ENCODE measurements at places on chromosomes 12 and 14. TPM values are rescaled to one million over a fixed set of nuclear protein-coding genes. Genes with fewer than 3 reads are reported as not detected.

DNA sequence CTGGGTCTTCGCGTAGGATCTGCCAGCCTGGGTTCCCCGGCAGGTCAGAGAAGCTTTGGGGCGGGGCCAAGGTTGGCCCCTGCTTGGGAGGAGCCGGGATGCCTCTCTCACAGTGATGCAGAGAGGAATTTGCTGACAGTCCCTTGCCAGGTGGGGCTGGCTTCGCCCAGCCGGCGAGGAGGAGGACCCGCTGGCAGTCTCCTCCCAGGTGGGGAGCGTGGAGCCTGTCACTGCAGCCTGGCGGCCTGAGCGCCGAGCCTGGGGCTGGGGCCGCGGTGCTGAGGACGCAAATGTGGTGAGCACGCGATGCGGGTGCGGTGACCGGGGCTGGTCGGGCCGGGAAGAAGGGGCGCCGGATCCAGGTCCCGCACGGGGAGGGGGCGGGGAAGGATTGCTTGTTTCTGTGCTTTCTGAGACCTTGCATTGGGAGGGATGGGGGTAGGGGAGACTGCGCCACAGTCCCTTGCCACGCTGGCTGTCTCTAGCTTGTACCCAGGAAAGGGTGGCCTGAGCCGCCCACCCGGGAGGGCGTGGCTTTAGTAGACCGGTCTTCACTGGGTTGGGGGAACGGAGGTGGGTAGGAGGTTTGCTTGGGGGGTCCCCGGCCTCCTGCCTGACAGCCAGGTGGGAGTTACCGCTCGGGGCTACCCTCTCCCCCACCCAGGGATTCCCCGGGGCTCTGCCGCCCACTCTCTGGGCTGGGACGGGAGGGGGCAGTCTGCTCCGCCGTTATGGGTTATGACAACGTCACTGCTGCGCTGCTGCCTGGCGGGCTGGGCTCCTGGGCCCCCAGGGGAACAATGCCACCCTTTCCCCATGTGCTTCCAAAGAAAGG lies at the start of gene TMEM63C:
TSS of gene TMEM63C (plus strand) at position 196 of the 835 bp plus-strand sequence. CDS start 37,016 bp downstream, outside the sequence.
- DNase-seq: no peak

- no peak for DNase-seq
Observed at GRCh38 chr12:113533842-113534375, 62.2 kb upstream of the LHX5 start.

- DNase-seq: peak; percentile 94
Observed at GRCh38 chr12:2853626-2854025, 3.2 kb downstream of the TEX52 start.

DNA sequence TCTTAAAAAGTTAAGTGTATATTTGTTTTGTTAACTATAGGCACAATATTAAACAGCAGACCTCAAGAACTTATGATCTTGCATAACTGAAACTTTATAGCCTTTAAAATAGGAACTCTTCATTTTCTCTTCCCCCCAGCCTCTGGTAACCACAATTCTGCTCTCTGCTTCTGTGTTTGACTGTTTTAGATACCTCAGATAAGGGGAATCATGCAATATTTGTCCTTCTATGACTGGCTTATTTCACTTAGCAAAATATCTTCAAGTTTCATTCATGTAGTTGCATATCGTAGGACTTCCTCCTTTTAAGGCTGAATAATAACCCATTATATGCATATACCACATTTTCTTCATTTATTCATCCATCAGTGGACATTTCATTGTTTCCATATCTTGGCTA lies 131.3 kb downstream of the PTPRO start:
- no peak for DNase-seq

DNA sequence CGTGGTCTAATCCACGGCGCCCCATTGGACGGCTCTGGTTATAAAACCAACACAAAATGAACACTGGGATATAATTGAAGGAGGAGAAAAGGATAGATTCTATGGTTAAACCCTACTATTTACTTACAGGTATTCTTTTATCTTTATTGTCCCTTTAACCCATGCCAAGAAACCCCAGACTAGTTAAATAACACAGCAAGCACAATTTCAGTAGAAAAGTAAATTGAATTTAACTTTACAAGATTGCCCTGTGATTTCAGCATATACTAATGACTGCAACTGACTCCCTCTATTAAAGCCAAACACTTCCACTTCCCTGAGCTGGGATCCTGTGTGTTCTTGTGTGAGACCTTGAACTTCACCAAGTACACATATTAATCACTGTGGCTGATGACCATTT lies 45.3 kb downstream of the BCL11B start:
- no peak for DNase-seq

DNA sequence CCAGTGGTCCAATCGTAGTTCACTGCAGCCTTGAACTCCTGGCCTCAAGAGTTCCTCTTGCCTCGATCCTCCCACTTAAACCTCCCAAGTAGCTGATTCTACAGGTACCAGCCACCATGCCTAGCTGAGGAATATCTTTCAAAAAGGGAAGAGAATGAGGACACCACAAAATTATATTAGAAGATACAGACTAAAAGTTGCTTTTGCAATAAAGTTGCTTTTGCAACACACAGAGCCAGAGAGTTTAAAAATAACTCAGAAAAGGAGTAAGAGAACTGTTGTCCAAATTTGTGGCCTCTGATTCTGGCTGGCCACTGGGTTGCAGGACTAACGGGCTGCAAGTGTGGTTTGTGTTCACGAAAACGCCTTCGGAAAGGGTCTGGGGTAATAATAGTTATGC lies 19.8 kb downstream of the TMEM253 start:
- no peak for DNase-seq

- DNase-seq: no peak
Observed at GRCh38 chr12:108635997-108636808, 2.5 kb upstream of the SELPLG start.

- no peak for DNase-seq
Observed at GRCh38 chr14:104557086-104557485, 22.5 kb upstream of the C14orf180 start.

DNA sequence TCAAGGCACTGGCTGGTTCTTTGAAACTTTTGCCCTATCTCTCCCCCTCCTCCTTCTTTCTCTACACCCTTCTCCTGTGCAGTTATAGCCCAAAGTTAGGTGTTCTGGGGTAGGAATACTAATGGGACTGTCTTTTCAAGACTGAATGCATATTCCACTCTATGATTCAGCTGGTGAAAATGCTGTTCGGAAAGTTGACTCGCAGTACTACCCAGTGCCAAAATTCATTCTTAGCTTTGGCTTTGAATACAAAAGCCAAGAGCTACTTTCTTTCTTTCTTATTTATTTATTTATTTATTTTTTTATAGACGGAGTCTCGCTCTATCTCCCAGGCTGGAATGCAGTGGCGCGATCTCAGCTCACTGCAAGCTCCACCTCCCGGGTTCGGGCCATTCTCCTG lies 249.2 kb downstream of the ETNK1 start:
- DNase-seq: no peak

- no peak for DNase-seq
Observed at GRCh38 chr12:5210179-5210922, 166.7 kb downstream of the KCNA5 start.

DNA sequence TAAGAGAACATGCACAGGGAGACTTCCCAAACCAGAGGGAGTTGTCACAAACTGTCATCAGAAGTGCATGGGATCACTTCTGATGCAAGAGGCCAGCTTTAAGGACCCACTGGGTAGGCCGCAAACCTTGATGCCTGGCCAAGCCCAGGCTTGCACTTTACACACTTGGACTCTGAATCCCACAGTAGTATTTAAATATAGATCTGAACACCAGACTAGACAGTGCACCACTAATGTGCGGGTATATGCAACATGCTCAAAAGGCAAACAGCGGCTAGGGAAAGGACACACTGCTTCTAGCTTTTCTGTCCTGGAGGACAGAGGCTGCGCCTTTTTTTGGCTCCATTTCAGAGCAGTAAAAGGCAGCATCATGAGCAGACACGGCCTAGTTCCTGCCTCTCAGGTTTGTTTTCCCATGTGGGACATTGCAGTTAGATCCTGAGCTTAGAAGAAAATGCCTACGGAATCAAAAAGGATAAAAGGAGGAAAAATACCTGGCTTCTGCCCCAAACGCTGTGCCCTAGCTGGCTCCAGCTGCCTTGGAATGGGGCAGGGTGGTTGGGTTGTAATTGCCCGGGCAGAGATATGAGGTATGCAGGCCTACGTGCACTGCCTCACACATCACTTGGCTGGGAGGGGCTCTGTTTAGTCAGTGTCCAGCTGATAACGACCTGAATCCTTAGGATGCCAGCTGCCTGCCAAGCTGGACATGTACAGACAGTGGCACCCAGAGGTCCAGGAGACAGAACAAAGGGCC lies 84.5 kb upstream of the EGLN3 start:
- peak; percentile 86 for DNase-seq

- DNase-seq: no peak
Observed at GRCh38 chr12:15608941-15609340, 180.2 kb downstream of the EPS8 start.

DNA sequence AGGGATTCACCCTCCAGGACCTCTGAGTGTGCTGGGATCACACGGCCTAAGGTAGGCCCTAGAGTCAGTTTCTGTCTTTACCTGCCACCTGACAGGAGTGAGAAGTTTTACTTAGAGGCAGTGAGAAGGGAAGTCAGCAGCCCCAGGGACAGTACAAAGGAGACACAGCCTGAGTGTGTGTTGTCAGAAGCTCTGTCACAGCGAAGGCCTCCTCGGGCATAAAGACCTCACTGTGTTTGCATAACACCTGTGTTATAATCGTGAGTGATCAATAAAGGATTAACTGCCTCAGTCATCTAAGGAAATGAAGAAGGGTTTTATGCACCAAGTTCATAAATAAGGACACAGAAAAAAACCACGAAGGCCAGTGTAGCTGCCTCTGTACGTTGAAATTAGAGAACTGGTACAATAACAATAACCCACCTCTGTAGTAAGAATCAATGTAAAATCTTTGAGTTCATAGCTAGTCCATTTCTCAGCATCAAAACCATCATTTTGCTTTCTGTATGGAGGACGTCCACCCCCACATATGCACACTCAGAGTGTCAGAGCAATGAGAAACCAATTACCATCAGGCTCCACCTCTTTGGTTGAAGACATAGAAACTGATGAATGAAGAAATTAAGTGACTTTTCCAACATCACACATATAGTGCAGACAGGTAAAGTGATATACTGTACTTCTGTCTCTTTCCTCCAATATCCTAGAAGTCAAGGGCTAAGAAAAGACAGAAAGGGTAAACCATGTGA lies 159.3 kb downstream of the DAD1 start:
- no peak for DNase-seq

DNA sequence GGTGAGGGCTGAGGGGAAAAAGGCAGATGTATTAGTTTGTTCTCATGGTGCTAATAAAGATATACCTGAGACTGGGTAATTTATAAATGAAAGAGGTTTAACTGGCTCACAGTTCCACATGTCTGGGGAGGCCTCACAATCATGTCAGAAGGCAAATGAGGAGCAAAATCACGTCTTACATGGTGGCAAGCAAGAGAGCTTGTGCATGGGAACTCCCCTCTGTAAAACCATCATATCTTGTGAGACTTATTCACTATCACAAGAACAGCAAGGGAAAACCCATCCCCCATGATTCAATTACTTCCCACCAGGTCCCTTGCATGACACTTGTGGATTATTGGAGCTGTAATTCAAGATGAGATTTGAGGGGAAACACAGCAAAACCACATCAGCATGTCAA lies 1220.9 kb downstream of the GALC start:
- DNase-seq: no peak

GRCh38 chr12:83664650-83665049 lies 977.9 kb downstream of the TMTC2 start:
- DNase-seq: no peak

DNA sequence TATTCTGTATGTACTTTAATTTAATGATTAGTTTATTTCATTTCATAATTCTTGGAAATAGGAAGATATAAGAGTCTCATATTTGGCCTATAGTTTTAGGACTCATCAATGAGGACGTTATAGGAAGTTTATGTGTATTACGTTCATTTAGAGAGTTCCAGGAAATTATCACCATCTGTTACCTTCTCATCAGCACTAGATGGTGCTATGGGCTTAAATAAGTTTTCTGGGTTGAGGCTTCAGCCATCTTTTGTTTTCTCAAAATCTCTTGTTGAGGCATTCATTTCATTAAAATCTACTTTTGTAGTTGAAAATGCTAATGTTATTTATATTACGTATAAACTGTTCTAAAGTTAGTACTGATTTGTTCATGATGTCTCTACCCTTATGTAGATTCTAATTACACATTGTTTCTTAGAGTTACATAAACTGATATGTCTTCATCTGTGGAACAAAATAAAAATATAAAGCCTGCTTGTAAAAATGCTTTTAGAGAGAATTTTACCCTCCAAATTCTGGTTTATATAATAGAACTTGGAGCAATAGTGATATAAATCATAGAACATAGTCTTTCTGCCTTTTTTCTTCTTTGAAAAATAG lies 89.2 kb downstream of the CFAP54 start:
- DNase-seq: no peak

- no peak for DNase-seq
Observed at GRCh38 chr12:23350808-23351207, 598.7 kb downstream of the SOX5 start.

GRCh38 chr12:25056486-25057130 lies 107.7 kb upstream of the BCAT1 start:
- DNase-seq: no peak

- DNase-seq: no peak
Observed at GRCh38 chr14:53842938-53843337, 113.7 kb downstream of the BMP4 start.

DNA sequence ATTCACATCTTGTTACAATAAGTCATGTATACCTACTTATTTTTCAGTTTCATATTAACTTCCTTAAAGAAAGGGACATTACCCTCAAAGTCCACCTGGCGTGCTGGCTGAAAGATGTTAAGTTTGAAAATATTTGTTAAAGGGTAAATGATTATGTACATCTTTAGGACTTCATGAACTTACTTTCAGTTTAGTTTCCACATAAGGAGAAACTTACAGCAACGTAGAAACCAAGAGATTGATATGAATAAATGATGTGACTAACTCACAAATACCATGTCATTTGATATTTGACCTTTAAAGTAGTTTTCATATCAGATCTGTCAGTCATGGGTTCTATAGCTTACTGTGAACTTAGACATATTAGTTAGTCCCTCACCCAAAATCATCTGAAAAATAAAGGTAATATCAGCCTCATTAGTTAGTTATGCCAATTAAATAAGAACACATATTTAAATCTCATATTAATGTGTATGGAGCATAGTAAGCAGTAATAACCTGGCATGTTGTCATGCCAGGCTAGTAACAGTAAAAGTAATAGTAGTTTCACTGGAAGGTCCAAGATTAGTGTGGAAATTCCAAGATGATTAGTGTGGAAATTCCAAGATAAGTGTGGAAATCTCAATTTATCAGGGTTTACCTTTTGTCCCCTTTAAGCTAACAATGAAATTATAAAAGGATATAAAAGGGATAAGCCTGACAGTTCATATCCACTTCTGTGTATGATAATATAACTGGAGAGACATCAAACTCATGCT lies 1.9 kb upstream of the CLEC2D start:
- DNase-seq: no peak

Gene ALG10B
- total RNA-seq: 5.9 TPM

Gene COQ10A
- 98.5 TPM for total RNA-seq

Gene FLRT2
- 18.4 TPM for total RNA-seq

Gene NGB
- total RNA-seq: not detected

Gene CD69
- 1.7 TPM for total RNA-seq

Gene TAS2R20
- total RNA-seq: 0.71 TPM

Gene MYL2
- 27.5 TPM for total RNA-seq

Gene SLC6A15
- total RNA-seq: not detected
